ENCODE measurements at places on chromosomes 16 and 17. TPM values are rescaled to one million over a fixed set of nuclear protein-coding genes. Genes with fewer than 3 reads are reported as not detected.

DNA sequence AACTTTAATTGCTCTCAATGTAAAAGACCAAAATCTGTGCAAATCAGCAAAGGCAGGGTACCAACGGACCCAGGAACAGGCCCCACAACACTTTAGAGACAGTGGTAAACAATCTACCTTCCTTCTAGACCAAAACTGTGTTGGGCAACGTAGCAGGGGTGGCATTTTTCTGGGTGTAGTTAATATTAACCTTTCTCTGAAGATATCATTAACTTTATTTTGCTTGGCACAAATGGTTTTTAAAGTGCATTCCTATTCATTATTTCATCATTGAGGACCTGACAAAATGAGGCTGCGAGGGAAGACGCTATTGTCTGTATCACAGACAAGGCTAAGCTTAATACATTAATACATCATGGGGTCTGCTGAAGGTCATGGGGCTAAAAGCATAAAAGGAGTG lies 37.9 kb upstream of the TRAP1 start:
- no peaks in the 10 kb centered on the region for H3K27me3 ChIP-seq
- no peaks in the 10 kb centered on the region for H3K4me1 ChIP-seq
- no peak for DNase-seq
- peaks cover 85% of the 10 kb centered on the region for H3K36me3 ChIP-seq
- H3K4me3 ChIP-seq: no peak overlapping the region

DNA sequence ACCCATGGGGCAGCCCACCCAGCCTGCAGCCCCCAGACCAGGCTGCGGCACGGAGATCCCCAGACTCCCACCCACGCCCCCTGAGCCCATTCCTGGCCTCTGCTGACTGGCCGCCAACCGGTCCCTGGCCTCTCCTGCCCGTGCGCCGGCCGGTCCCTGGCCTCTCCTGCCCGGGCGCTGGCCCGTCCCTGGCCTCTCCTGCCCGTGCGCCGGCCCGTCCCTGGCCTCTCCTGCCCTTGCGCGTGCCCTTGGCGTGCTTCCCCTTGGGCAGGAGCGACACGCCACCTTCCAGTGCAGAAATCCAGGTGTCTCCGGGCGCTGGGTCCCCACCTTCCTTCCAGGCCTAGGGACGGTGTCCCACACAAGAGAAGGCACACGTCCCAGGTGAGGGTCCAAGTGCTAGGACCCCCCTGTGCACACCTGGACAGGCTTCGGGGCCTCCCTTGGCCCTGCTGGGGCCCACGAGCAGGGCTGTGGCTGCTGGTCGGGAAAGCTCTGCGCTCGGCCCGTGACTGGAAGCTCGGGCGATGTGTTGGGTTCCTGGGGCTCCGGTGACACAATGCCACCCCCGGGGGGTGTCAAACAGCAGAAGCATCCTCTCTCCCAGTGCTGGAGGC lies 21.4 kb upstream of the CACNA1H start:
- H3K27me3 ChIP-seq: no peaks in the 10 kb centered on the region

DNA sequence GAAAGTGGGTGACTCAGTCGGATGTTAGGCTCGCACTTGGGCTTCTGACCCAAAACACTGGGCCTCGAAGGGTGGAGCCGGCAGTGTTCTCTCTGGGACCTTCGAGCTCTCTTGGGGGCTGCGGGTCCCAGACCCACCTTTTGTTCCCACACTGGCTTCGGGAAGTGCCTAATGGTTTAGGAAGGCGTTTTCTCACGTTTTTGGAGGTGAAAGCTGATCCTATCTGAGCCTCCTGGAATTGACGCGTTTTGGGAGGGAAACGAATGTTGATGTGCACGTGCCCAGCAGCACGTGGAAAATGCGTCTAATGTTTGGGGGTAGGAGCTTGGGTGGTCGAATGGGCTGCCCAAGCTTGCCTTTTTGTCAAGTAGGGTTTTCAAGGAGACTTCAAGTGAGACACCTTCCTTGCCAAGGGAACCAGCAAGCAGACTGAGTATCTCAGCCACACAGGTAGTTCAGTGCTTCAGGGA lies 666 bp downstream of the HGS start:
- no peaks in the 10 kb centered on the region for H3K27me3 ChIP-seq
- H3K4me3 ChIP-seq: peak overlapping the region; percentile 85
- H3K27ac ChIP-seq: peak overlapping the region; percentile 56
- H3K4me1 ChIP-seq: peaks cover 32% of the 10 kb centered on the region
- no peak for DNase-seq

GRCh38 chr17:63516910-63517824 lies 6.0 kb upstream of the KCNH6 start:
- H3K27ac ChIP-seq: no peak overlapping the region
- peaks cover 22% of the 10 kb centered on the region for H3K27me3 ChIP-seq

DNA sequence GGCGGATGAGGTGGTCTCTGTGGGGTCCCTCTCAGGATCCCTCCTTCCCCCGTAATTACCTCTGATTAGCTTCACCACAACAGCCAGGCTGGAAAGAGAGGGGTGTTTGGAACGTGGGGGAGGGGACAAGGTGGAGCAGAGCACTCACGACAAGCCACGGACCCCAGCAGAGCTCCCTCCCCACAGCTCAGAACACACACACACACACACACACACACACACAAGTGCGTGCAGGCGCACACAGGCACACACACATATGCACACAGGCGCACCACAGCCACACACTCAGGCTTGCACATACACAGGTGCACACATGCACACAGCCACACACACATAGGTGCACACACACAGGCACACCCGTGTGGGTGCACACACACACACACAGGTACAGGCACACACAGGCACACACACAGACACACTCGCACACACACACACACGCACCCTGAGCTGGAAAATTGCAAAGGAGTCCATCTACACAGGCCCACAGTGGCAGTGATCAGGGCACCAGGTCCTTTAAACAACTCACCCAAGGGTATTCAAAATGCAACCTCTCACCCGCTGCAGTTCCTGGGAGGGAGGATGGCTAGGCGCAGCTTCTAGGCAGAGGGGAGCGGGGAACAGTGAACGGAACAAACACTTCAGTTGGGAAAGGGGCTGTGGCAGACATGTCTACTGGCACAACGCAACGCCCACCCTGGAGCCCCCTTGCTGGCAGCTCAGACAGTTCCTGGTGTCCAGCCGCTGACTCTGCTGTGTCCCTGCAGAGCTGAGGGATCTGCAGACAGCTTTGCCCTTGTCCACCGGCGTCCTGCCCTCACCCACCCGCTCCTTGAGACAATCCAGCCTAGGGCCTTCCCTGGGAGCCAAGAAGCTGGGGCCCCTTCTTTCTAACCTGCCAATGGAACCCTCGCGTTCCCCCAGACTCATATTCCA lies 59.9 kb upstream of the DLX4 start:
- no peak overlapping the region for H3K27ac ChIP-seq
- peaks cover 81% of the 10 kb centered on the region for H3K27me3 ChIP-seq
- H3K4me3 ChIP-seq: no peak overlapping the region
- H3K4me1 ChIP-seq: peaks cover 7% of the 10 kb centered on the region

DNA sequence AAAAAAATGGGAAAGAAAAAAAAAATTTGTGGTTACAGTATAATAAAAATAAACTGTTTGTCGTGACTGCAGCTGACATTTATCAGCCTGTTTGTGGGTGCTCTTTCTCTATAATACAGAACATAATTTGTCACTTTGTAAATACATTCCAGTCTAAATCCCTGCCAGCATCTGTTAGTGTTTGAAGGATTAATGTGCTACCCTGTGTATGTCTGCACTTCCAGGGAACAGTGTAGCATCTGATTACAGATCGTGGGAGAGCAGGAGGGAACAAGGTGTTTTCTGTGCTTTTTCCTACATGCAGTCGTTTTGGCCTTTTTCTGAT lies 265.1 kb downstream of the WWOX start:
- no peaks in the 10 kb centered on the region for H3K36me3 ChIP-seq
- no peaks in the 10 kb centered on the region for H3K27me3 ChIP-seq
- H3K4me1 ChIP-seq: no peaks in the 10 kb centered on the region
- no peak overlapping the region for H3K27ac ChIP-seq
- H3K4me3 ChIP-seq: no peak overlapping the region

- peaks cover 15% of the 10 kb centered on the region for H3K4me1 ChIP-seq
- H3K27ac ChIP-seq: no peak within 1 kb of the TSS
- peak within 1 kb of the TSS; percentile 85 for H3K4me3 ChIP-seq
- H3K36me3 ChIP-seq: no peaks in the 10 kb centered on the region
- DNase-seq: peak; percentile 42
Measured at GRCh38 chr16:15434425-15435215, at the start of gene BMERB1. BMERB1 (plus strand) TSS chr16:15434588; CDS start chr16:15434654, 66 bp downstream.

- peaks cover 5% of the 10 kb centered on the region for H3K4me1 ChIP-seq
- H3K27ac ChIP-seq: no peak overlapping the region
- no peak for DNase-seq
- H3K36me3 ChIP-seq: no peaks in the 10 kb centered on the region
- no peak overlapping the region for H3K4me3 ChIP-seq
Measured at GRCh38 chr17:39591958-39592954, 15.5 kb downstream of the NEUROD2 start.

DNA sequence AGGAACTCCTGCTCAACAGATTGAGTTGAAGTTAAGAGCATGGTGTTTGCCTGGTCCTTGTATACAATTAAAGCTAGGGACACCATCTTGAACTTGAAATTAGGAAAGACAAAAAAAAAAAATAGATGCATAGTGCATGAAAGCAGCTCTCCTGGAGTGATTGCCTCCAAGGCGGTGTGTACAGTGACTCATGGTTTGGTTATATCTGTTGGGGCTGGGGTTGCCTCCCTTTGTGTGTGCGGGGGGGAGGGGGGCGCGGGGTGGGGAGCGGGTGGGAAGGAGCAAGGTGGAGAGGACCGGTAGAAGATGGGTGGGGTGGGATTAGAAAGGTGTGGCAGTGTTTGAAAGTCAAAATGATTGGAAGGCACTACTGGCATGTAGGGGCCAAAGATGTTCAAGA lies 3.4 kb downstream of the TMED6 start:
- H3K27ac ChIP-seq: no peak overlapping the region
- H3K4me1 ChIP-seq: peaks cover 9% of the 10 kb centered on the region
- H3K4me3 ChIP-seq: no peak overlapping the region
- peaks cover 50% of the 10 kb centered on the region for H3K36me3 ChIP-seq

DNA sequence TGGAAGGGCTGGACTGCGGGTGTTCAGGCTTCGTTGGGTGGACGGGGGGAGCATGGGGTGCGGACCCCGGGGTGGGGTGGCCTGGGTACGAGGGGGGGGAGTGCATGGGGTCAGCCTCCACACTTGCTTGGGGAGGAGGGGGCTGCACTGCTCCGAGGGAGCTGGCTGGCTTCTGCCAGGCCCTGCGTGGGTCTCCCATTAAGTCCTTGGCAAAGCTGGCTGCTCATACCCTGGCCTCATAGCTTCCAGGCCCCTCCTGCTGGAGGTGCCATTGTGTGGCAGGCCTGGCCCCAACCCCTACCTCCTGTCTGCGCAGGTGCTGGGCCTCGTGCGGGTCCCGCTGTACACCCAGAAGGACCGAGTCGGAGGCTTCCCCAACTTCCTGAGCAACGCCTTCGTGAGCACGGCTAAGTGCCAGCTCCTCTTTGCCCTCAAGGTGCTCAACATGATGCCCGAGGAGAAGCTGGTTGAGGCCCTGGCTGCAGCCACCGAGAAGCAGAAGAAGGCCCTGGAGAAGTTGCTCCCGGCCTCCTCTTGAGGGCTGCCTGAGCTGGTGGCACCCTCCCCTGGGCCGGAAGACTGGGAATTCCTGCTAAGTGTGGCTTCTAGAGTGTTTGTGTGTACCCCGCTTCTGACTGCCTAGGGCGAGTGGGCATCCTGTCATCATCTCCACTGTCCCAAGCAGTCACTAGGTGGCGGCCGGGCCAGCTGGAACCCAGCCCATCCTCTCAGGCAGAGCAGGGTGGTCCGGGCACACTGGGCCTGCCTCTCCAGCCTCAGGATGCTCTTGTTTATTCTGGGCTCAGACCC lies 1.5 kb downstream of the NUDT16L1 start:
- peak overlapping the region; percentile 76 for H3K4me3 ChIP-seq
- H3K27ac ChIP-seq: peak overlapping the region; percentile 46
- H3K36me3 ChIP-seq: peaks cover 31% of the 10 kb centered on the region
- H3K27me3 ChIP-seq: no peaks in the 10 kb centered on the region
- peaks cover 9% of the 10 kb centered on the region for H3K4me1 ChIP-seq

DNA sequence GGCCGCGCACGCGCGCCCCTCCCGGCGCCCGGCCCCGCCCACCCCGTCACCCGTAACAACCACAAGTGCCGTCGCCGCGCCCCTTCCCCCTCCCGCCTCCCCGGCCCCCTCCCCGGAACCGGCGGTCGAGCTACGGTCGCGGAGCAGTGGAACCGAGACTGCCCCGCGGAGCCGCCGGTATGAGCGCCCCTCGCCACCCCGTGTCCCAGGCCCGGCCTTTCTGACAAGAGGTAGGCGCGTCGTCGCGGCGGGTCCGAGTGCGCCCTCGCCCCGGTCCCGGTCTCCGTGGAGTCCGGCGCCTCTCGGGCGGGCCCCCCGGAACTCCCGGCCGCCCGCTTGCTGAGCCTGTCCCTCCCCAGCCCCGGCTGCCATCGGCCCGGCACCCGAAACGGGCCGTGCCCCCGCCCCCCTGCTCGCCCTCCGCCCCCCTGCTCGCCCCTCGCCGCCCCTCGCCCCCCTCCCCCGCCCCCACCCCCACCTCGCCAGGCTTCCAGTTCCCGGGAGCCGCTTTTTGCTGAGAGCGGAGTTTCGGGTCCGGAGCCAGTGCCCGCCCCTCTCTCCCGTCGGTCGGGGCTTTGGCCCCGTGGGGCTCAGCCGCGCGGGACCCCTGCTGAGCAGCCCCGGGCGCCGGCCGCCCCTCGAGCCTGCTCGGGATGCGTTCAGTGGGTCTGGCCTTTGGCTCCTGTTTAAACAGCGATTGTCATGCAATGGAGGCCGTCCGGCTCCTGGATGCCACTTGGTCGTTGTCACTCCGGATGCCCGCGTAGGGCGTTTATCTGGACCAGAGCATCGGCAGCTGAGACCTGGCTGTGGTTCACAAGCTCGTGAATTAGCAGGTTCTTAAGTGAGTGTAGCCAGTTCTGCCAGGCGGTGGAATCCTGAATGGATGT lies at the start of gene SEC14L1:
TSS of gene SEC14L1 (plus strand) at position 92 of the 890 bp plus-strand sequence. CDS start 2,628 bp downstream, outside the sequence.
- DNase-seq: peak; percentile 47
- peaks cover 29% of the 10 kb centered on the region for H3K36me3 ChIP-seq
- peak within 1 kb of the TSS; percentile 94 for H3K27ac ChIP-seq
- peaks cover 61% of the 10 kb centered on the region for H3K4me1 ChIP-seq

DNA sequence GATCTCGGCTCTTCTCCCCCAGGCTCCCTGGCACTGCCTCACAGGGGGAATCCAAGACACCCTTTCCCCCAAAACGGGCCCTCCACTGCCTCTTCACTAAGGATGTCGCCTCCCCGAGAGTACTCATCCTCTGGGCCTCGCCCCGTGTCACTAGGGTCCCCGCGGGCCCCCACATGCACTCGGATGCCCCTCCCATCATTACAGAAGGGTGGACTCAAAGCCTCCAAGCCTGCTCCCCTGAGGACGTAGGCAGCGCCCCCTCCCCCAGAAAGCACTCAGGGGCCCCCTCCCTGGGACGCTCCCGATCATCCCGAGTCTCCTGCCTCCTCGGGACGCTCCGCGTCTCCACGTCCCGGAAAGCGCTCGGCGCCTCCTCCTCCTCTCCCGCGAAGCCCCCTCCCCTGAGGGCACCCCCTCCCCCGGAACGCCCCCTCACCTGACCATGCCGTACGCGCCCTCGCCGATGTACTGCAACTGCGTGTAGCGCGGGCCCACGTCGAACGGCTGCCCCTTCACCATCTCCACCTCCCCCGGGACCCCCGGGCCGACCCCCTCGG lies 338 bp downstream of the MAPK3 start:
- DNase-seq: peak; percentile 21
- peak overlapping the region; percentile 76 for H3K27ac ChIP-seq
- peaks cover 22% of the 10 kb centered on the region for H3K4me1 ChIP-seq
- peak overlapping the region; percentile 86 for H3K4me3 ChIP-seq
- no peaks in the 10 kb centered on the region for H3K27me3 ChIP-seq

The CCL8 gene
- total RNA-seq: not detected

The PRAC2 gene
- total RNA-seq: not detected

The ABCC12 gene
- total RNA-seq: not detected

The NACA2 gene
- not detected for total RNA-seq

The TAT gene
- total RNA-seq: not detected

The GPR179 gene
- not detected for total RNA-seq

The RASL10B gene
- total RNA-seq: 0.31 TPM
